ENCODE measurements at places on chromosomes 3 and 15.
A peak's percentile ranks its signal among the peaks of the same experiment; 100 is the strongest.

DNA sequence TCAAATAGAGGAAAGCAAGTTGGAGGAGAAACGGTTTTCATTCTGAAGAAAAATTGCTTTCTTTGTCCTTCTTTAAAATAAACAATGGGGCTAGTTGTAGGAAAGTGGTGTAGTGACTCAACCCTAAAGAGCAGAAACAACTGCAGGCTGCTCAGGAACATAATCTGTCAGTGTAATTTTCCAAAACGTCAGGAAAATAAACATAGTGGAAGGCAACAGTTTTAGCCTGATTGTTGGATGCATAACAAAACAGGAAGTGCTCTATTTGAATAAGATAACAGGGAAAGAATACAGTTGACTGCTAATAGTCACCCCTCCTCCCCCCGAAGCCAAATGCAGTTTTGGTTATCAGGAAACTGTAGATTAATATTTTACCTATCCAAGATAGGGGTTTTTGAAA, 167.6 kb downstream of the ECT2 start:
- no peak for DNase-seq

GRCh38 chr3:129001101-129001805, at the start of gene EFCC1:
Gene EFCC1, plus strand, starts transcription at chr3:129001304. Its CDS starts 325 bp downstream, at chr3:129001629.
- DNase-seq = no peak

GRCh38 chr3:105719791-105720190, 149.0 kb downstream of the CBLB start:
- no peak for DNase-seq

GRCh38 chr3:24781454-24781853, 286.8 kb upstream of the THRB start:
- no peak for DNase-seq

- DNase-seq = peak; percentile 61
These were observed 5.2 kb downstream of the SETD5 start for GRCh38 chr3:9402410-9403228.

GRCh38 chr3:31391150-31391549, 141.6 kb upstream of the STT3B start:
- no peak for DNase-seq

DNA sequence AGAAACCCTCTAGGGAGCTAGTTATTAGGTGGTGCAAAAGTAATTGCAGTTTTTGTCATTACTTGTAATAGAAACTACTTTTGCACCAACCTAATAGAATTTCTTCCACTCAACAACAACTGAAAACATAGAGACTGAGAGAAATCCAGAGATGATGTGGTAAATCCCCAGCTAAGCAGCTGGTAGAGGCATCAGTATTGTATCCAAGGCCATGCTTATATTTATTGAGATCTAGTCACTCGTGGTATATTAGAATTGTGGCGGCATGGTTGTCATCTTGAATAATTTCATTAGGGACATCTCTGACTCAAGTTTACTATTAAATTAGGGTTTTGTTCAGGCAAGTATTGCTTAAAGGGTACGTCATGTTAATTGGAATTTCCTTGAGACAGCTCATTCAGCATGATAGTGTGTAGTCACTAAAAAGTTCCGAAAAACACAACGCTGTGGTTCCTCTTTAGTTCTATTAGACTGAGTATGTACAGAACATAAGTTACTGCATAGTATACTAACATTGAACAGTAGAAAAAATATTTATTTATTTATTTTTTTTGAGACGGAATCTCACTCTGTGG, 35.3 kb downstream of the PAK2 start:
- DNase-seq = no peak

DNA sequence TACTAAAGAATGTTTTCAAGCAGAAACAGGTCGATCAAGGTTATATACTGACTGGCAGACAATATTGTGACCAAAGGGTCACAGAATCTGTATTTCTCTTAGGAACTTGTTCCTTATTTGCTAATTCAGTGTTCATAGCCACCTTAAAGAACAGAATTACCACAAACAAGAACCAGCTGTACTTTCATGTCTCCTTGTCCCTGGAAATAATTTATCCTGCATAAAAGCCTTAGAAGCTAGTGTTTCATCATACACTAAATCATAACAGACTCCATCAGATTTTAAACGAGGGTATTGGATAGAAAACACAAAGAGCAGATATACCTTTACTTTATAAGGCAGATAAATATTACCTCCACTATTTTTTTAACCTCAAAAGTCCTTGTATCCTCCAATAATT, 6.4 kb downstream of the DNAJC19 start:
- DNase-seq = no peak

DNA sequence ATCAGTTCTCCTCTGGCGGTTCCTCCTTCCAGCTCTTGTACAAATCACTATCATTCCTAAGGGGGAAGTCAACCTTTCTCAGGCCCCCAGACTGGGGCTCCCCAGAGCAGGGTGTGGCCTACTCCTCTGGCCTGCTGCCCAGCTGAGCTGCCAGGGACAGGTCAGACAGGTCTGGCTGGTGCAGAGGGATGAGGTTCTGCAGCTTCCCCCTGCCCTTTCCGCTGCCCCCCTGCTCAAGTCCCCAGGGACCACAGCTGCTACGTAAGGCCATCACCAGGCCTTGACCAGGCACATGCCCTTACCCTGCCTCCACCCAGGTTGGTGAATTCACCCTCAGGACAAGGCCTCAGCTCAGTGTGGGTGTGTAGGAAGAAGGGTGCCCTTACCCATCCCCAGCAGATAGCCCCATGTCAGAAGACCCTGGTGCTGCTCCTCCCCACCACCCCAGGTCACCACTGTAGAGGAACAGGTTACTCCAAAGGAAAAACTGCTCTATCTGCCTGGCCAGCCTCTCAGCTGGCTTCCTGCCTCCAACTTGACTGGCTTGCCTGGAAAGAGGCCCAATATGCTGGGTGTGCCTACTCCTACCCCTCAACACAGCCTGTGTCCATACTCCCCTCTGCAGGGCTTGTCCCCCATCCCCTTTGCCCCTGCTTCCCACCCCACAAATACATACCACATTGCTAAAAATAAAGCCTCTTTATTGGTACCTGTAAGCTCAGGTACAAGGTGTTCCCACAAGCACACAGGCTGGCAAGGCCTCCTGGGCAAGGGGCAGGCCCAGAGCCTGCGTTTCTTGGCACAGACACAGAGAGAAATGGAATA, 12.0 kb downstream of the CSRNP1 start:
- DNase-seq = no peak

DNA sequence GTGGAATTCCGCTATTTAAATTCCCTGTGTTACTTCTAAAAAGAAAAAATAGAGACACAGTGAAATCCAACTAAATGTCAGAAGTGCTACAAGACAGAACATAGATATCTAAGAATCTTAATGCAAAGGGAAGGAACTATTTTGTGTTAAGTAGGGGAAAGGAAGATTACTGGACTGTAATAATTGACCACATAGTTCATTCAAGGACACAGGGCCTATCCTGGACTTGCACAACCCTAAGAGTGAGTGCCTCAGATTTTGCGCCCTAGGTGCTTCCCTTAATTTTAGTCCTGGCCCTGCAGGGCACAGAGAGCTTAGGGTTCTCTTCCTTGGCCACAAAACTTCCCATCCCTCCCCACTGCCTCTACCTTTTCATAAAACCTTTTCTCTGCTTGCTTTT, 3.5 kb upstream of the IL20RB start:
- DNase-seq = no peak

DNA sequence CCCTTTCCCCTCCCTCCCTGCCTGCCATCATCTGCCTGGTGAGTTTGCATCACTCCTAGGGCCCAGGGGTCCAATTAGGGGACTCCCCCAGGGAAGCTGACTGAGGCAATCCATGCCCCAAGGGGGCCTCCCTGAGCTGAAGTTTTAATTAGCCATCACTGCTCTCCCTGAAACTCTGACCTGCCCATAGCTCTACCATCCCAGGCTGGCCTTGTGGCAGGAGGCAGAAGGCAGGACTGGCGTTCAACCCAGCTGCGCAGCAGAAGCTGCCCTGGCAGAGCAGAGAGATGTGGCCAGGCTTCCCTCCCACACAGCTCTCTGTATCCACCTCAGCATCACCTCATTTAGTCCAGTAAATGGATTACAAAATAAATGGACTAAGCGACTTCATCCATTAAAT, 7.7 kb upstream of the C15orf39 start:
- no peak for DNase-seq

DNA sequence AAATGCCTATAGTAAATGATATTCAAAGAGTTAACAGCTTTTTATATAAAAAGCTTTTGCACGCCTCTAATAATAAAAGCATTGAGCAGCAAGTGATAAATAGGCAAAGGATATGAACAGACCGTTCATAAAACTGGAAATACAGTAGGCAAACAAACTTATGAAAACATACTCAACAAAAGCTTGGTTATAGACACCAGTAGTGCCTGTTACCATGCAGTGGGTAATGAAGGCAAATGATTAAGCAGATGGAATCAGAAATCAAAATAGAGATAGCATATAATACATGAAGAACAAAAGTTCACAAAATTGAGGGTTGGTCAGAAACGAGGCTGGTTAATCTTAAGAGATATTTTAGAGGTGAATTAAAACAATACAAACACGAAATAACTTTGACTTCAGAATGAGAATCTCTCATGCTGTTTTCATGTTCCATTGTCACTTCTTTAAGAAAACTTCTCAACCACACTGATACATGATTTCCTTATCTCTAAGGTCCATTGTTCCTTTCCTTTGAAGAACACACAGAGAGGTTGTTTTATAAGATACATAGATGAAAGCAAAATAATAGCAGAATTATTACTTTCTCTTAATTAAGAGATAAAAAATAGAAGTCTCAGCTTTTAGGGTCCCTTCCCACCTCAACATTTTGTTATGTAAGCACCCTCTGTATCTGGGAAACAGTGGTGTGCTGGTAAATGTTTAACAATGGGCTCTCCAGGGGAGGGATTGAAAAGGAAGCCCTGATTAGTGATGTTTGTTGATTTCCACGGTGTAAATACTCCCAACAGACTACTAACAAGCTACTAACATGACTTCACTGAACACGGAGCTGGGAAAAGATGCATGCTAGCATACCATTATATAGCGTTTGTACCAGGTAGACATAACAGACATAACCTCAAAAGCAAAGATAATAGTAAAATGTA, 12.6 kb downstream of the RASGRP1 start:
- DNase-seq = no peak

- DNase-seq = no peak
These were observed 135.1 kb downstream of the KCNMB2 start for GRCh38 chr3:178671377-178671776.

DNA sequence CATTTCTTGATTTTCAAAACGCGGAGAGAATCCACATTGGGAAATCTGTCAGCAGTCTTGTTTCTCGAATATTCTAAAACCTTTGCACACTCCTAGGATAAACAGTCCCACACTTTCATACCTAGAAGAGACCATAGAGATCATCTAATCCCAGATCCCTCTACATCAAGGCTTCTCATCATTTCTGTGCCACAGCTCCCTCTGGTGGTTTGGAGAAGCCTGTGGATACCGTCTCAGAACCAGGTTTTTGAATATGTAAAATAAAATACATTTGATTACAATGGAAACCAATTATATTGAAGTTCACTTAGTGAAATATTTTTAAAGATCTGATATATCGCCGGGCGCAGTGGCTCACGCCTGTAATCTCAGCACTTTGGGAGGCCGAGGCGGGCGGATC, 211.9 kb upstream of the GOLGA6L4 start:
- no peak for DNase-seq

All from C1 segment of cervical spinal cord (tissue), 14 donors.